ENCODE measurements at places on chromosomes 16 and 17.

DNA sequence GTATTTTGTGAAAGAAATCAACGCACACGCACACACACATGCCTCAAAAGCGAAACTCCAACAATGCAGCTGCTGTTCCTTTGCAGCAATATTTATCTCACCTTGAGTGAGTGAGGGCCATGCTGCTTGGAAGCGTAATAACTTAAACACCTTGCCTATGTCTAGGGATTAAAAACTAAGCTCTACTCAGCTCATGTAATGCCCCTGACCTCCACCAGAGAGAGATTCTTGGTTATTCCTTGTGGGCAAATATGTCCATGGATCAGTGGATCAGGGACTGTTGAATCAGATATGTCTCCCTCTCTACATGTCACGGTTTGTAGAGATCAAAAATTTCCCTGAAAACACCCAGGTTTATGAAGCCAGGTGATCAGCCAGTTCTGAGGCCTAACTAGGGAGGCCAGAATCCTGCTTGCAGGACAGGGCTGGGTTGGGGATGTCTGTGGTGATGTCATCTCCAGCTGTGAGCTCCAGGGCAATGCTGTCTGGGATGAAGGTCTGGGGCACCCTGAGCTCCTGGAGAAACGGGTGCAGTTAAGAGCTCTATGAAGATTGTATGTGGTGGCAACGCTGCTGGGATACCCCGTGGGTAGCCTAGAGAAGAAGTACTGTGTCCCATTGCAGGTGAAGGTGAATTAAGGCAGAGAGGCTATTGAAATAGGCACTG, 149.4 kb downstream of the KCNJ12 start:
- no peak for DNase-seq

DNA sequence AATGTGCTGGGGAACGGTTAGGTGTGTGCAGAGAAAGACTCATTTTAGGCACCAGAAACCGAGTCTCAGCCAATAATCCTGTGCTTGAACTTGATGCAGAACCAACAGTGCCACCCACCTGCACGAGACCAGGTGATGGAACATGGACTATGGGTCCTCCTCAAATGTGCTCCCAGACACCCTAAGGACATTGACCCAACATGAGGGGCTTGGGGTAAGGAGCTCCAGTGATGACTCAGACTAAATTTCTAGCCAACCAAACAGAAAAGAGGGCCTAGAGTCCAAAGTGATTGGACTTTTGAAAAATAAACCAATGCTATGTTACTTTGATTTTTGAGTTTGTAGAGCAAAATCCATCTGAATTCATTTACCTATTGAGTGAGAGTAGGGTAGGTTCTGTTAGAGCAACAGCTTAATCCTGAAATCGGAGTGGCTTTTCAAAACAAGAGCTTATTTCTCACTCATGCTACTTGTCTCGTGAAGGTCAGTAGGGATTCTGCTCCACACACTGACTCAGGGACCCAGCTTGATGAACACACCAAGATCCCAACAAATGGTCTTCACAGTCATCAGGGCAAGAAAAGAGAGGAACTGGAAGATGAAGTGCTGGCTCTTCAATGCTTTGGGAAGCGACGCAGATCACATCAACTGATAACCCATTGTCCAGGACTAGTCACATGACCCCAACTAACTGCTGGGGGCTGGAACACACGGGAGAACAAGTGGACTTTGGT, 21.8 kb downstream of the FAM20A start:
- DNase-seq, result no peak

- no peak for DNase-seq
Measured at GRCh38 chr17:32689348-32689747, 187.6 kb downstream of the MYO1D start.

DNA sequence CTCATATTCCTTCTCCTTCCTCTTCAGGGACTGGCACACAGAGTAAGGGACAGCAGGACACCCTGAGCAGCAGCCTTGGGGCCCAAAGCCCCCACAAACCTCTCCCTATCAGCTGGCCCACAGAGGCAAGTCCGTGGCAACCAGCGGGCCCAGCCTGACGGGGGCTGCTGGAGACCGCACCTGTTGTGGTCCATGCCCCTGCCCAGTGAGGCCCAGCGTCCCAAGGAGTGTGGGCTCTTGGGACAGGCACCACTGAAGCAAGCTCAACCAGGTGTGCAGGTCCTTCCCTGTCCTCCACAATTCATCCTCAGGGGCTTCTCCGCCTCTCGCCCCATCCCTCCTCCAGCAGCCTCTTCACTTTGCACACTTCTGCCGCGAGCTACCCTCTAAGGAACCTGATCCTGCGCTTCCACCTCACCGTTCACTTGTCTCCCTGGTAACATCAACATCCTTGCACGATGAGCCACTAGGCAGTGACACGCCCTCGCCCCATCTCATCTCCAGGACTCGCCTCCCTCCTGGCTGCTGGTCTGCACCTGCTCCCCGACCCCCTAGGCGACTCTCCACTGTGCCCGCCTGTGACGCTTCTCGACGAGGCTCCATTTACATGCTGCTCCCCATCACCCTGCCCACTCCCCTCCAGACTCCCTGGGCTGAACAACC, 12.7 kb downstream of the MNT start:
- no peak for DNase-seq

DNA sequence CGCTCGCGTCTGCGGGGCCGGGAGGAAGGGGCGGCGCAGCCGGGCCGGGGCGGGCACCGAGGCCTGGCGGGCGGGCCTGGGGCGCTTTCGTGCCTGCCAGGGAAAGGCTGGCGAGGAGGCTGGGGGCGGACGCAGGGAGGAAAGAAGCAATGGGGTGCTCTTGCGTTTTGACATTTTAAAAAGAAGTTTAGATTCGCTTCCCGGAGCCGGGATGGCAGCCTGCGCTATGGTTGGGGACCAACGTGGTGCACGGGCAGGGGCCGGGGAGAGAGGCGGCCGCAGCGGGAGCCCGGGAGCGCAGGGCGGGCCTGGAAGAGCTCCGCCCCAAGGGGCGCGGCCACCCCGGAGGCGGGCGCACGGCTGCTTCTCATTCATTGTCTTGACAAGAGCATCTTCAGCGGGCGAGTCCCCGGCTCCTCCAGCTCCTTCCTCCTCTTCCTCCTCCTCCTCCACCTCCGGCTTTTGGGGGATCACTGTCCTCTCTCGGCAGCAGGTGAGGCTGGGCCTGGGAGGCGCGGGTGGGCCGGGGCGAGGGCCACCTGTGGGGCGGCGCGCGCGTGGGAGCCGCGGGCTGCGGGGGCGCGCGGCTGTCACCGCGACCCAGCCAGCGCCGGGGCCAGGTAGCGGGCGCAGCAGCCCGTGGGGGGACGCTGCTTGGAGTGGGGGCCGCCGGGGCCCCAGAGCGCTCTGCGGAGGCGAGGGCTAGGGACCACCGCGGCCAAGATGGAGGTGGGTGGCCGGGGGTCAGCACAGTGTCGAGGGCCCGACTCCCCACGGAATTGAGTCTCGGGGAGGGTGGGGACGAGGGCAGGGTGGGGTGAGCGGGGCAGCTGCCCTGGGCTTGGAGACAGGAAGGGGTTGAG, at the start of gene CORO1A:
CORO1A (plus strand) TSS at position 370 of the 863 bp plus-strand sequence. CDS start 1,608 bp downstream, outside the sequence.
- peak; percentile 93 for DNase-seq

DNA sequence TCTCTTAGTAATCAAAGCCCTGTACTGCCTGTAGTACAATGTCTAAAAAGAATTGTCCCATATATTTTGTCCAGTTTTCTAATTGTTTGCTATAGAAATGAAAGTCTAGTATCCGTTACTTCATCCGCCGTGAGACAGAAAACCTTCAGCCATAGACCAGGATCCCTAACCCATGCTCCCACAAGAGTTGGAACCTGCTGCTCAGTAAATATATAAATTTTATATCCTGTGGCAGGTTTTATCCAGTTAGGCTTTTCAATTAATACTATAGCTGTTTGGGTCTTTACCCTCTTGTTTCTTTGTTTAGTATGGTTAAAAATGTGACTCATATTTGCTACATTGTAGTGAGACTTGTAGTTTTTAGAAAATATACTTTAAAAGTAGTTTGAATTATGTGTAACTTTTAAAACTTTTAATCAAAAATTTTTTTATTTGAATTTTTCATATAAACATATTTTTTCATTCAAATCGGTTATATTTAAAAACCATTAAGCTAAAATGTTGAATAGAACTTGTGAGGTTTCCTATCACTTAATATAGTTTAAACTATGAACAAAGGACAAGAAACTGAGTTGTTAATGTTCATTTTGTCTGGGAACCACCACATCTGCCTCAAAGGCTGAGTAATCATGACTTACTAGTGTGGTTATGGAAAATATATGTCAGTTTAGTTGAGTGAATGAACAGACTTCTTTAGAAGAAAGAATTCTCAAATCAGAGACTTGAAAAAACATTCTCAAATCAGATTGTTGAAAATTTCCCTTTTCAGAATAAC, 54.8 kb downstream of the VMP1 start:
- no peak for DNase-seq

DNA sequence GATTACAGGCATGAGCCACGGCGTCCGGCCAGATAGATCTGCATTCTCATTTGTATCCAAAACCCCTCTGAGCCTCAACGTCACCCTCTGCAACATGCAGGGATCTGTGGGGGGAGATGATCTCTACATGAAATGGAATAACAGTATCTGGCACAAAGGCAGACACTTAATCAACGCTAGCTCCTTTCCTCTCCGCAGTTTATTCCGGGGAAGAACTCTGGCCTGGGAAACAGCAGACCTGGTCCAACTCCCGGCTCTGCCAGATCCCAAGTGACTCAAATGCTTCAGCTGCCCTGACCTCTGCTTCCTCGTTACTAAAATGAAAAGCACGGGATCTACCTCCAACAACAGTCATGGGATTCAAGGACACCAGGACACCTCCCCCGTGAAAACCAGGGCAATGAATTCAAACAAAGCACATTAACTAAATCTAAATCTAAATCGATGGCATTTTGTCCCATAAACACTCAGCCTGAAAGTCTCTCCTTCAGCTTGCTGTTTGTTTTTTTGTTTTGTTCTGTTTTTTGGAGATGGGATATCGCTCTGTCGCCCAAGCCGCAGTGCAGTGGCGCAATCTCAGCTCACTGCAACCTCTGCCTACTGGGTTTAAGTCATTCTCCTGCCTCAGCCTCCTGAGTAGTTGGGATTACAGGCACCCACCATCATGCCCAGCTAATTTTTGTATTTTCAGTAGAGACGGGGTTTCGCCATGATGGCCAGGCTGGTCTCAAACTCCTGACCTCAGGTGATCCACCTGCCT, 78.2 kb downstream of the NXN start:
- DNase-seq, result no peak

DNA sequence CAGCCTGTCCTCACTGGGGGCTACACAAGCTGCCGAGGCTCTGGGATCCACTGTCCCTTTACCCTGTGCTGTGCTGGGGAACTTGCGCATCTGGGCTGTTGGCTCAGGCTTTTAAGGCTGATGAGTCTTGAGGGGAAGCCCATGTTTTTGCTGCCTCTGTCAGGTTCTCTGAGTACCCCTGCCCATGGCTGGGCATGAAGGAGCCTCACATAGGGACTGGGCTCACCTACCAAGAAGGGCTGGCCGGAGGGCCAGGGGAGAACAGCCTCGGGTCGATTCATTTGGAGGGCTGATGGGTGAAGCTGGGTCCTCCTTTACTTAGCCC, 14.6 kb downstream of the FMNL1 start:
- no peak for DNase-seq

DNA sequence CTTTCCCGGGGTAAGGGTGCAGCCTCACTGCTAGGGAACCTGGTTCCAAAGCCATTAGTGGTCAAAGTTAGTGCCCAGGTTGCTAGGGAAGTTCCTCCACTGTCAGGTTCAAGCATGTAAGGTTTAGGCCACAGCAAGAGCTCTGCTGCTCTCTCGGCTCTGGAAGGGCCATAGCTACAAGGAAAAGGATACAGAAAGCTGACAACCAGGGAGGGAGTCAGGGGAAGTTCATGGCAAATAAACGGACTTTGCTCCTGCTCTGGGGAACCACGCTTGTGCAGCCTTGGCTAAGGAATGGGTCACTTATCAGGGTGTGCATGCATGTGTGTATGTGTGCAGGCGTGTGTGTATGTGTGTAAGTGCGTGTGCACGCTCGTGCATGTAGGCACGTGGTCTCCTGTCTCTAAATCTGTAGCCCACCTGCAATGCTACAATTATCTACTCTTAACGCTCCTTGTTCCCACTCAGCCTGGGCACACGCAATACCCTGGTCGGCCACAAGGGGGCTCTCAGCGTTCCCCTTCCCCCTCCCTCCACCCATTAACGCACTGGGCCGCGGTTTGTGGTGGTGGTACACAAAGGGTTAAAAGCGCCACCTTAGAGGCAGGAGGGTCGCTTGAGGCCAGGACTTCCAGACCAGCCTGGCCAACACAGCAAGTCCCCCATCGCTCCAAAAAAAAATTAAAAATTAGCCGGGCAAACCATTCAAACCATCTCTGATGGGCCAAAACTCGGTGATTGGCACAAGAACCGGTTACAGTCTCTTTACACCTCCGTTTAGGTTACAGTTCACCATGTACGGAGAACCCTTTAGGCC, 48.4 kb upstream of the KDM8 start:
- DNase-seq, result peak; percentile 50

- no peak for DNase-seq
Measured at GRCh38 chr17:15777717-15778116, 45.6 kb downstream of the TBC1D26 start.

DNA sequence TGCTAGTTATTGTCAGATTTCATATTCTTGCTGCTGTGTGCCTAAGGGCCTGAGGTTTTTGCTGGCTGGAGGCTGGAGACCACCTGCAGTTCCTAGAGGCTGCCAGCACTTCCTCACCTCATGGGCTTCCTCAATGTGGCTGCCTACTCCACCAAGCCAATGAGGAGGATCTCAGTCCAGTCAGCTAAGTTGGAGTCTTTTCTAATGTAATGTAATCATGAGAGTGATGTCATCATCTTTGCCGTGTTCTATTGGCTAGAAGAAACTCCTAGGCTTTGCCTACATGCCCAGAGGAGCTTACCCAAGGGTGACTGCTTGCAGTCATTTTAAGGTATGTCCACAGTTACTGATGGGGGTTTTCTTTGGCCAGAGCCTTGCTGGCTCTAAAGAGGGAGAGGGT, 53.0 kb downstream of the SOCS3 start:
- no peak for DNase-seq

DNA sequence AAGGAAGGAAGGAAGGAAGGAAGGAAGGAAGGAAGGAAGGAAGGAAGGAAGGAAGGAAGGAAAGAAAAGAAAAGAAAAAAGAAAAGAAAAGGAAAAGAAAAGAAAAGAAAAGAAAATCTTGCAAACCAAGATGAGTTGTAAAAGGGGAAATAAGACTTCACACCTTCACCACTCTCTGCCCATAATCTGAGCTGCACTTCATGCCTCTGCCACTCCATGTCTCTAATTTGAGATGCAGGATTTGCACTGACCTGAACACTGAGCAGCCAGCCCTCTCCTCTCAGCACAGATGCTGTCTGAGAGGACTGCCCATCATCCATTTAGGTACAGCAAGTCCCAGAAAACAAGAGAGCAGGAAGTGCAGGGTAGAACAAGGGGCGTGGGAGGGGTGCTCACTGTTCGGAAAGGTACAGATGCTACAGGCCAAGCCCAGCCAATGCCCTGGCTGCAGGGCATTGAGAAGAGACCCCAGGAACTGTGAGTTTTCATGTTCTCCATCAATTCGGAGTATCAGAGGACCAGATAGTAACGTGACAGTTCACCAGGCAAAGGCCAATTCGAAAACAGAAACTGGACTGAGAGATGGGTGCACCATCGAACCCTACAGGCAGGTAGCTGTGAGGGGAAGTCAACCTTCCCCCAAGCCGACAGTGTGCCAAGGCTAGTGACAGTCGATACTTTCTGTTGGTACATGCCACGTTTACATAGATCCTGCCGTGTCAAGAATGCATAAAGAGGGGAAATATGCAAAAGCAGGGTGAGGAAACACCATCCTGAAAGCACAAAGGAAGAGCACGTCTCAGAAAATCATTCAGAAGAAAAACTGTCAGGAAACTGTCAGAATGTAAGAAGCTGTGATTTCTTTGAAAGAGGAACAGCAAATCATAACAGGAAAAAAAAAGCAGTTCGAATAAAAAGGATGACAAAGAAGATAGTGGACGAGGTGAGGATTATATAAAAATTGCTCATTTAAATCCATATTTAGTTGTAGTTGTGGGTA, 142.0 kb upstream of the RCVRN start:
- no peak for DNase-seq

- DNase-seq, result no peak
Measured at GRCh38 chr17:27424941-27425340, 31.3 kb upstream of the KSR1 start.
